ENCODE measurements at places on chromosomes 7 and 10.

- DNase-seq, result no peak
Measured at GRCh38 chr7:26155531-26156375, 3.8 kb downstream of the NFE2L3 start.

DNA sequence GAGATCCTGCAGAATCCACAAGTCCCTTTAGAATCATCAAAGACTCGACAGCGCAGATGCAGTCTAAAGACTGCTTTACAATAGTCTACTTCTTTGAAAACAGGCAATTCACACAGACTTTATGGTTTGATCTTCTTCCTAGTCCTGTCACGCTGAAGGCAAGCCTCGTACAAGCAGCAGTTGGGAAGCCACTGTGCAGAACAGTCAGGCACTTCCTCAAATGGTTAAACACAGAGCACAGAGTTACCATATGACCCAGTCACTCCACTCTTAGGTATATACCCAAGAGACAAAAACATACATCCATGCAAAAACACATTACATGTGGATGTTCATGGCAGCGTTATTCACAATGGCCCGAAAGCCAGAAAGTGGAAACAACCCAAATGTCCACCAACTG is 41.4 kb downstream of the LRRC20 start:
- DNase-seq, result no peak

- no peak for DNase-seq
Measured at GRCh38 chr7:23852135-23852534, 142.1 kb downstream of the STK31 start.

DNA sequence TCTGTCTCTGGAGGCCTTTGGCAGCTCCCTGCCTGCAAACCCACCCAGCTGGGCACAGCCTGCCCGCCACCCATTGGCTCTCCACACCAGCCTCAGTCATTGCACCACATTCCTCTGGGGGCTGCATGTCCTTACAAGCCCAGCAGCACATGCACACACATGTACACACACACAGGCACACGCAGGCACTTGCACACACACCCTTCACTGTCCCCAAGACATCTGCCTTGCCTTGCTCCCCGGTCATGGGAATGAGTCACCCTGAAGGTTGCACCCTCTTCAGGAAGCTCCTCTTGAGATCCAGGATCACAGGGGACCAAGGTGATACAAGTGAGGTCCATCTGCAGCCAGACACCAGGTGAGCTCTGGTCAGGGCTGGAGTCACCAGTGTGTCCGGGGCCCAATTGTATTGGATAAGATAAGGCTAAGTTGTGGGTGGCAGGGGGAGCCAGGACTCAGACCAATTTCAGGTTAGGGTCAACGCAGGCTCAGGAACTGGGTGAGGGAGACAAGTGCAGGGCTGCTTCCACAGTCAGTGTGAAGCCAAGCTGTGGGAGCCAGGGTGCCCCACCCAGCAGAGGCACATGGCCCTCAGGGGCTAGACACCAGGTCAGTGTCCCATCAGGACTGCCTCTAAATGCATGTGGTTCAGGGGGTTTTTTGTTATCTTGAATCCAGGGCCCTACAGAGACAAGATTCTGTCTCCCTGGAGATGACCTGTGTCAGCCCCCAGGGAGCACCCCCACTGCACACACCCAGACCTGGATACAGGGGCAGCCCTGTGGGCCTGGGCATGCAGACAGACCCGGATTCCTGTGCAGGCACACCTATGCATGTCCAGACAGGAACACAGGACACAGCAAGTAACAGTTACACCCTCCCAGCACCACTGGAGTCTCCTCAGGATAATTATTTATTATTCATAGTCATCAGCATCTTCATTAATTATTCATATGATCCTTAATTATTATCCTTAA is 33.8 kb downstream of the KCNH2 start:
- no peak for DNase-seq

DNA sequence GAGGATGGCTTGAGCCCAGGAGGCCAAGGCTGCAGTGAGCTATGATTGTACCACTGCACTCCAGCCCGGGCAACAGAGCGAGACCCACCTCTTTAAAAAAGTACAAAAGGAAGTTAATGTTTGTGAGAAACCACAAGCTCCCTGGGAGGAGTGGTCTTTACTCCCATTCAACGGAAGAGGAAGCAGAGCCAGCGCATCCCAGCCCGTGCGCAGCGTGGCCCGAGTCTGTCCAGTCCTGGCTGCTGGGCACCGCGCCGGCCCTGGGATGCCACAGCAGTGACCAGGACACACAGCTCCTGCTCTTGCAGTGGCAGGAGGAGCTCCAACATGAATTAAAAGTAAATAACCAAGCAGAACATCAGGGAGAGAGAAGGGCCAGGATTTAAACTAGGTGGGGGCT is 68.4 kb downstream of the ELFN1 start:
- no peak for DNase-seq

DNA sequence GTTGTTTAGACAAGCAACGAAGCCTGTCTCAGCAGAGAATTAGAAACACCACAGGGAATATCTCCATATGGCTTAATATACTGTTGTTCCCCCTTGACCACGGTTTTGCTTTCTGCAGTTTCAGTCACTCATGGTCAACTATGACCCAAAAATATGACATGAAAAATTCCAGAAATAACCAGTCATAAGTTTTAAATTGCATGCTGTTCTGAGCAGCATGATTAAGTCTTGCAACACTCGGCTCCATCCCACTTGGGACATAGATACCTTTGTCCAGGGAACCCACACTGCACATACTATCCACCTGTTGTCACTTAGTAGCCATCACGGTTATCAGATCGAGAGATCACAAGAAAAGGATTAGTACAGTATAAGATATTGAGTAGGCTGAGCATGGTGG is 60.7 kb upstream of the FOXK1 start:
- DNase-seq, result no peak

GRCh38 chr7:37013771-37014170 is 289.5 kb upstream of the AOAH start:
- DNase-seq, result no peak

- DNase-seq, result no peak
Measured at GRCh38 chr10:44389556-44389955, 4.7 kb upstream of the CXCL12 start.

- no peak for DNase-seq
Measured at GRCh38 chr10:49290131-49290530, 8.8 kb upstream of the C10orf71 start.
